Muscle of arm (tissue), 14 donors: ENCODE measurements at places on chromosomes 4 and X. TPM values are rescaled to one million over a fixed set of nuclear protein-coding genes. Genes with fewer than 3 reads are reported as not detected.

GRCh38 chr4:186823989-186824388, 100.3 kb upstream of the FAT1 start:
- DNase-seq: no peak

Gene BST1
- not detected for polyA plus RNA-seq

GRCh38 chrX:2965965-2966364, 36.8 kb upstream of the ARSD start:
- no peak for DNase-seq

Gene XAGE1A
- polyA plus RNA-seq: not detected

DNA sequence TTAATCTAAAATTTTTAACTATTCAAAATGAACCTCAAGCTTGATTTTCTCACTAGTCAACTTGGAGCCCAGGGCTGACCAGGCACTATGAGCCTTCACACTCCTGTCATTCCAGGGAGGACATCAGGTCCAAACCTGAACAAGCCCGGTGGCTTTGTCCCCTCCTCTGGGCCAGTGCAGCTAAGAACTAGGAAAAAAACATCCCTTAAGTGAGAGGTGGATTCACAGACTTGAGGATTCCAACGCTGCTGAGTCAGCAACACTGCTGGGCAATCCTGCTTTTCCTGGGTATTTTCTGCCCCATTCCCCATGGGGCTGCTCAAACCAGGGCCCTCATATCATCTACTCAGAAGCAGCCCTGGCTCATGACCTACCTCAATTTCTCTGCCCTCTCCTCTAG, 4.0 kb downstream of the RNF212 start:
- DNase-seq: no peak

Gene TEX13C
- polyA plus RNA-seq: not detected

Gene SLC7A11
- 0.39 TPM for polyA plus RNA-seq

DNA sequence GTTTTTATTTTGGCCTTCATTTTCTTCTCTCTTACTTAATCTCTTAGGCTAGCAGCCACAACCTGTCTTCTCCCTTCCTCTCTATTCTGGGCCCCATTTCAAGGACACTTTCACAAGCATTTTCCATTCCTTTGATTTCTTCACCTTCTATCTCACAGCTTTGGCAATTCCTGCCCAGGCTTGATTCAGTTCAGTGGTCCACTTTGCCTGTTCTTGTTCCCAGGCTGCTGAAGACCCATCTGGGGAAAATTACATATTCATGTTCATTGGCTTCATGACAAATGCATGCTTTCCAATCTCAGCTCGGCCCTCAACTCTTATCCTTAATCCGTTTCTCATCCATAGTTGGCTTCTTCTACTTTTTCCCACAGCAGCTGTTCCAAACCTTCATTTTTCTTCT, 38.7 kb upstream of the LPAR4 start:
- peak; percentile 84 for DNase-seq

- no peak for DNase-seq
Observed at GRCh38 chrX:70497026-70497425, 52.4 kb downstream of the DLG3 start.

DNA sequence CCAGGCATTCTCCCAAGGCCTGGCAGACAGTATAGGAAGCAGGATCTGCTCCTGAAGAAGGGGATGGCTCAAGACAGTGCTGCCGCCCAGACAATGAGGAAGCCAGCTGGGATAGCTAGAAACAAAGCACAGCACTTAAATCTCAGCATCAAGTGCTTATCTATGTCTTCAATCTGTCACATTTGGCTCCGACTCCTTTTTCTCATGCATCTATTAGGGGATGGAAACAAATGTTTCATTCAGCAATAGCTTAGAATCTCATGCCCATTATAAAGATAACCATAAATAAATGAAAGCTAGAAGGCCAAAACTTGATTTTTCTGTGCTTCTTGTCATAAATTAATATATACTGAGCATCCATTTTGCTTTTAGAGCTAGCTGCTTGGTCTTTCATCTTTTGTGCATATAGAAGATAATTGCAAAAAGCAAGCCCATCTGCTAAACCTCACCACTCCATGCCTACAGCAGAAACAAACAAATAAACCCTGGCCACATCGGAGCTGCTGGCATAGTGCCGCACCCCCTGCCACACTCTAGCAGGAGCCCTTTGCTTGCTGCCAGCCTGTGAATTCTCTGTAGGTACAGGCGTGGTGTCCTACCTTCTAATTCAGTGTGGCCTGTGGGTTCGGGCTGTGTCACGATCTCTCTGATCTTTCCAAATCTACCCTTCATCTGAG, 75.9 kb downstream of the AASDH start:
- peak; percentile 25 for DNase-seq
